ENCODE measurements at places on chromosomes 1 and 21. TPM values are rescaled to one million over a fixed set of nuclear protein-coding genes. Genes with fewer than 3 reads are reported as not detected.

DNA sequence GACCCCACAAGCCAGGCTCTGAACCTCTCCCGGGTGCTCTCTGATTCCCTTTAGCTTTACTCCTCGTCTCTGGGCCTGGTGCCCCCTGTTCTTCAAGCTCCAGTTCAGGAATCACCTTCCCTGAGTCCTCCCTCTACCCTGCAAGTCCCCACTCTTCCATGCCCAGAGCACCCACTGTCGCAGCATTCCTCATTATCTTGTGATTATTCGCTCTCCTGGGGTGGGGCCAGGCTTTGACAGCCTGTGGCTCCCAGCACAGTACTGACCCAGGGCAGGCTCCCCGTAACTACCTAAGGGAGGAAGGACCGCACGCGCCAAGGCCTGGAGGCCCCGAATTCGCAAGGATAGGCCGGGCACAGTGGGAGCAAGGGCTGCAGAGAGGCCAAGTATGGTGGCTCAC lies 734 bp upstream of the C1orf210 start:
- no peak for DNase-seq

Gene DYNLT5
- 3.3 TPM for polyA plus RNA-seq

GRCh38 chr1:178066296-178066907 lies 27.5 kb upstream of the RASAL2 start:
- no peak for DNase-seq

DNA sequence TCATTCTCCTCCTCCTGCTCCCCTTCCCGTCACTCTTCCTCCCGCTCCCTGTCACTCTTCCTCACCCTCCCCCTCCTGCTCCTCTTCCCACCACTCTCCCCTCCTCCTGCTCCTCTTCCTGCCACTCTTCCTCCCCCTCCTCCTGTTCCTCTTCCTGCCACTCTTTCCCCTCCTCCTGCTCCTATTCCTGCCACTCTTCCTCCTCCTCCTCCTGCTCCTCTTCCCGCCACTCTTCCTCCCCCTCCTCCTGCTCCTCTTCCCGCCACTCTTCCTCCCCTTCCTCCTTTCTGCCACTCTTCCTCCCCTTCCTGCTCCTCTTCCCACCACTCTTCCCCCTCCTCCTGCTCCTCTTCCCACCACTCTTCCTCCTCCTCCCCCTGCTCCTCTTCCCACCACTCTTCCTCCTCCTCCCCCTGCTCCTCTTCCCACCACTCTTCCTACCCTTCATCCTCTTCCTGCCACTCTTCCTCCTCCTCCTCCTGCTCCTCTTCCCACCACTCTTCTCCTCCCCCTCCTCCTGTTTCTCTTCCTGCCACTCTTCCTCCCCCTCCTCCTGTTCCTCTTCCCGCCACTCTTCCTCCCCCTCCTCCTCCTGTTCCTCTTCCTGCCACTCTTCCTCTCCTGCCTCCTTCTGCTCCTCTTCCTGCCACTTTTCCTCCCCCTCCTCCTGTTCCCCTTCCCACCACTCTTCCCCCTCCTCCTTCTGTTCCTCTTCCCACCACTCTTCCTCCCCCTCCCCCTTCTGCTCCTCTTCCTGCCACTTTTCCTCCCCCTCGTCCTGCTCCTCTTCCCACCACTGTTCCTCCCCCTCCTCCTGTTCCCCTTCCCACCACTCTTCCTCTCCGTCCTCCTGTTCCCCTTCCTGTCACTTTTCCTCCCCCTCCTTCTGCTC lies 28.7 kb upstream of the ARTN start:
- DNase-seq = no peak

DNA sequence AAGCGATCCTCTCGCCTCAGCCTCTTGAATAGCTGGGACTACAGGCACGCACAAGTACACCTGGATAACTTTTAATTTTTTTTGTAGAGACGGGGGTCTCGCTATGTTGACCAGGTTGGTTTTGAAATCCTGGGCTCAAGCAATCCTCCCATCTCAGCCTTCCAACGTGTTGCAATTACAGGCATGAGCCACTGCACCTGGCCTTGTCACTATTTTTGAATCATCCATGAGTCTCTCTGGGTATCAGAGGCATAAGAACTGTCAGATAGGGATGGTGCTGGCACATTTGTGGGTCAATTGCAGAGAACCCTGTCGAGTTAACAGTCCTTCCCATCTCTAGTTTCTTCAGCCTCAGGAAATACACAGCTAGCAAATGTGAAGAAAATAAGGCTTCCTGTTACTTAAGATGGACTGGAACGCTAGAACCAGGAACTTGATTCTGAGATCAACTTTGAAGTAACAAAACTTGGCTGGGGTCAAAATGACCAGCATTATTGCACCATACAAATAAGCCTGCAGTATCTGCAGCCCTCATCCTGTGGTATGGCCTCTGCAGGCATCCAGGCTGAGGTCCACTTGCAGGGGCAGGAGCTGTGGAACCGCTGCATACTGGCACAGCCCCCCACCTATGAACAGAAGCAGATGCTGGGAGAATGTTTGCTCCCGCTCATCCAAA lies 124.3 kb upstream of the GADD45A start:
- DNase-seq = no peak

Data from renal cortex interstitium (tissue), 15 donors.